ENCODE measurements at places on chromosomes 5 and 9. TPM values are rescaled to one million over a fixed set of nuclear protein-coding genes. Genes with fewer than 3 reads are reported as not detected.

DNA sequence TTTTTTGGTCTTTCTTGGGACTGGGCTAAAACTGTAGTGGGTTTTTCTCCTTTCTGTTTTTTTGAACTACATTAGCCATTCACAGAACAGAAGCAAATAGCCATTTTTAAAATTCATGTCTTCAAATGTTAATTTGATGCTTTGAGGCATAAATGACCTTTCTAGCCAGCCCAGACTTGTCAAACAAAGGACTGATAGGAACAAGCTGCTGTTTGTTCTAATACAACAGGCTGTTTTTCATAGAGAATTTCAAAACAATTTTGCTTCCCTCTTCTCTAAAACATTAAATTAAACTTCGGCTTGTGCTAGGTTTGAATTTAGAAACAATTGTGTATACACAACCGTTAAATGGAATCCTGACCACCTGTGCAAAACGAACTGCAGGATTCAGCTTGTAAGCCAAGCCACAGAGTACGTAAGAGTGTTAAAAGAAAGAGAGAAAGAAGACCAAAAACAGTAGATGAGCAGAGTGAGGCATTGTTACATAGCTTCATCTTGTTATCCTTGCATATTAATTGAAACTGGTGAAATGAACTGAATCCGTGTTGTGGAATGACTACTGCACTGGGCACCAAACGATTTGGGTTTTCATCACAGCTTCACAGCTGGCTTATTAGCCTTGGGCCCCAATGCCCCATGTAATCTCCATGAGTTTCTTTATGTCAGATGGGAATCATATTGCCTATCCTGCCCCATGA, 100.0 kb downstream of the ZSWIM6 start:
- H3K36me3 ChIP-seq, result no peaks in the 10 kb centered on the region
- peak overlapping the region; percentile 25 for H3K27ac ChIP-seq
- no peaks in the 10 kb centered on the region for H3K27me3 ChIP-seq
- peaks cover 10% of the 10 kb centered on the region for H3K4me1 ChIP-seq
- DNase-seq, result no peak
- no peak overlapping the region for H3K4me3 ChIP-seq

DNA sequence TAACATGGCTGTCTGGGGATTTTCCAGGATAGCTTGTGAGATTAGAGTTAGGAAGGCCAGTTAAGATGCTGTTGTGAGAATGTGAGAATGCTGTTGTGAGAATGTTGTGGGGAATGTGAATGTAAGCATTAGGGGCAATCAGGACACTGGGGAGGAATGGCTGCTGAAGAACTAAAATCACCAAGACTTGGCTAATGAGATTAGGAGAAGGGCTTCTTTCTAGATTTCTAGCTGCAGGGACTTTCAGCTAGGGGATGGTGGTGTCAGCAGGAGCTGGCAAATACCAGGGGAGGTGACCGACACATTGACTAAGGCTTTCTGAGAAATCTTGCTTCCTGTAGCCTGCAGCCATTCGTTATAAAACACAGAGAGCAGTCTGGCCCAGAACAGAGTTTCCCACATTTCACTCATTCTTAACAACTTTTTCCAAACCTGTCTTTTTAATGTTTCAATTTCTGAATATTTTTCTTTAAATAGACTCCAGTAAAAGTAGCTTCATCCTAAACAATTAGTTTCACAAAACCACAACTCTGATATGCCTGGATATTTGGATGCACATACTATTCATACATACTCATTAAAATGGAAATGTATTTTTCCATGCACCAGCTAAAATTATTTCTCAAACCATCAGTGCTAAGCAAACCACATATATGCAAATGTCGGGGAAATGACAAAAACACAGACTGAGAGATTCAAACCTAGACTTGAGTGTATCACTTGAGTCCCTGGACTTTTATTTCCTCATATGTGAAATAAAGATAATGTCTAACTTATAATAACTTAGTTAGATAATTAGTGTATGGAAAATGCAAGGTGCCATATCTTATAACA, 89.3 kb upstream of the TNC start:
- H3K4me3 ChIP-seq, result no peak overlapping the region
- no peaks in the 10 kb centered on the region for H3K36me3 ChIP-seq
- H3K27ac ChIP-seq, result peak overlapping the region; percentile 74
- DNase-seq, result peak; percentile 31
- peaks cover 30% of the 10 kb centered on the region for H3K4me1 ChIP-seq

DNA sequence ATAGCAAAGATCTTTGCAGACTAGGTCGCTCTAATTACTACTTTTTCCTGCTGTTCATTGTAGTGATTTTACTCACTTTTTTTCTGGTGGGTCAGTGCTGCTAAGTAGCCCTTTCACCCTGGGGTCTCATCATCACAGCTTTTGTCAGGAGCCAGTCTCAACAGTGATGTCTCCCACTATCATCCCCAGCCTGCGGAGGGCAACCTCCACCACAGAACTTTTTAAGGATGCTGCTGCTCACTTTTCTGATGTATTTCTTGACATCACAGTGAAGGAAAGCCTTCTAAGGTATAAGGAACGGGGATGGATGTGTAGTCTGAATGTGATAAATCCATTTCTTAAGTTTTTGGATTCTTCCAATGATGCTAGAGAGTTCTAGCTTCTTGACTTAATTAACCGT, 242.5 kb upstream of the RIOK2 start:
- H3K4me3 ChIP-seq, result no peak overlapping the region
- no peaks in the 10 kb centered on the region for H3K4me1 ChIP-seq
- H3K36me3 ChIP-seq, result no peaks in the 10 kb centered on the region
- peak; percentile 16 for DNase-seq
- H3K27ac ChIP-seq, result no peak overlapping the region

GRCh38 chr9:3136686-3137346, 292.9 kb upstream of the PUM3 start:
- no peak for DNase-seq
- no peaks in the 10 kb centered on the region for H3K4me1 ChIP-seq
- no peak overlapping the region for H3K27ac ChIP-seq
- H3K36me3 ChIP-seq, result no peaks in the 10 kb centered on the region
- no peak overlapping the region for H3K4me3 ChIP-seq

DNA sequence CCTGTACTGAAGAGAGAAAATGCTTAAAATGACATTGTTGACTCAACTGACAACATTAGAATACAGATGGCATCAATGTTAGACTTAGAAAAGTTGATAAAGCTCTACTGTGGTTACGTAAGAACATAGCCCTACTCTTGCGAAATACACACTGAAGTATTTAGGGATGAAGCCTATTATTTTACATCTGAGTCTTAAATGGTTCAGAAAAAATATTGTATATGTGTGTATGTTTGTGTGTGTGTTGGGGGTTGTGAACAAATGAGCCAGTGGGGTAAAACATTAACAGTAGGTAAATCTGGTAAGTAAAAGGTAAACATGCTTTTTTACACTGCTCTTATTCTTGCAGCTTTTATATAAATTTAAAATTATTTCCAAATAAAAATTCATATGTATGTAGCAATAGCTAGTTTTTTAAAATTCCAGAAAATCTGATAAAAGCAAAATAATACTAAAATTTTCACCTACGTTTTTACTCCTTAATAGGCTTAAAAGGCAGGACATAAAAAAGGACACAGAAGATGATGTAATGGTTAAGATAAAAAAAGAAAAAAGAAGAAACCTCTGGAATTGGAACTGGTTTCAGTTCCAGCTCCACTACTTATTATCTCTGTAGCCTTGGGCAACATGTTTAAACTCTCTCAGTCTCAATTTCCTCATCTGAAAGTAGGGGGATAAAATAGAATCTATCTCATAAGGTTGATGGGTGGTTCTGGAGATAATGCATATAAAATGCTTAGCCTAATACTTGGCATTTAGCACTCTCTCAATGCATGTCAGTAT, 44.3 kb downstream of the GARNL3 start:
- H3K4me3 ChIP-seq, result no peak overlapping the region
- DNase-seq, result peak; percentile 64
- H3K27me3 ChIP-seq, result no peaks in the 10 kb centered on the region
- no peaks in the 10 kb centered on the region for H3K36me3 ChIP-seq

LECT2 gene
- polyA plus RNA-seq, result not detected

DNA sequence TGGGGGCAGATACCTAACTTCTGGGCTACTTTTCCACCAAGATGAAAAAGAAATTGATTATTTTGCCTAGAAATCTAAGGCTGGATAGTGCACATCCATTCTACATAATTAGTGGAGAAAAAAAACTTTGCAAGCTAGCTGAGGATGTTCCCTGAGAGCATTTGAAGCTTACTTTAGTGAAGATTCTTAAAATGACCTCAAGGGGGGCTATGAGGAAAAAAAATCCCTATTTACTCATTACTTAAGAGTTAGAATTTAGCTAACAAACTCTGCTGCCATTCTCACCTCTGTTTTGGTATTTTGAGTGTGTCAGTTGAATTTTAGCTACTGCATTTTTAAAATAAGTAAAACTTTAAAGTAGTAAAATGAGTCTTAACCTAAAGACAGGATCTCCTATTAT, 9.2 kb upstream of the FGF10 start:
- no peak for DNase-seq
- no peaks in the 10 kb centered on the region for H3K27me3 ChIP-seq
- no peak overlapping the region for H3K4me3 ChIP-seq
- H3K4me1 ChIP-seq, result no peaks in the 10 kb centered on the region
- H3K27ac ChIP-seq, result no peak overlapping the region

- no peaks in the 10 kb centered on the region for H3K4me1 ChIP-seq
- peak; percentile 29 for DNase-seq
- no peak overlapping the region for H3K4me3 ChIP-seq
- H3K27ac ChIP-seq, result no peak overlapping the region
Measured at GRCh38 chr9:88230612-88231011, 92.3 kb upstream of the SPATA31C2 start.

VLDLR gene
- 8.3 TPM for polyA plus RNA-seq

DNA sequence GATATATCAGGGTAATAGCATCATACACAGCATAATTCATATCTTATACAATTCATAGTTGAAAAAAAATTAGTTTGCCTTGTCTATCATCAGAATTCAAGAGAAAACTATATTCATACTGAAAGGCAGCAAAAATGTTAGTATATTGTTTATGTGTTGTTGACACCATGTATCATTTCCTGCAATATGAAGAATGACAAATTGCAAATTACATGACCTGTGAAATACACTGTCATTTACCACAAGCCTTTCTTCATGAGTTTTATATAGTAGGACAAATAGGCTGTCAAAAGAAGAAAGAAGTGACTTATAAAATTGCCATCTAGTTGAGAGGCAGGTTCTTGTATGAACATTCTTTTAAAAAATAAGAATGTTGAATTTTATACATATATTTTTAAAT, 1136.3 kb upstream of the CDH9 start:
- H3K36me3 ChIP-seq, result no peaks in the 10 kb centered on the region
- H3K27me3 ChIP-seq, result no peaks in the 10 kb centered on the region
- no peak for DNase-seq
- H3K4me1 ChIP-seq, result no peaks in the 10 kb centered on the region
- H3K27ac ChIP-seq, result no peak overlapping the region

DNA sequence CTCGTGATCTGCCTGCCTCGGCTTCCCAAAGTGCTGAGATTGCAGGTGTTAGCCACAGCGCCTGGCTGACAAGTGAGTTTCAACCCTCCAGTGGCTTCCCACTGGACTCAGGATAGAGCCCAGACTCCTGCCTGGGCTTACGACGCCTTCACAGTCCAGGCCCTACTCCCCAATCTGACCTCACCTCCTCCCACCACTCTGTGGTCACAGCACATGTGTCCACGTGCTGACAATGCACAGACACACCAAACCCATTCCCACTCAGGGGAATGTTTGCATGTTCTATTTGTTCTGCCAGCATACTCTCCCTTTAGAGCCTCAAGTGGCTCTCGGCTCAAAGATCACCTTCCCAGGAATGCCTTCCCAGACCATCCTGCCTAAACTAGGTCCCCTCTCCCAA, 31.1 kb upstream of the TRIM14 start:
- H3K27me3 ChIP-seq, result no peaks in the 10 kb centered on the region
- peaks cover 6% of the 10 kb centered on the region for H3K4me1 ChIP-seq
- no peak for DNase-seq
- no peak overlapping the region for H3K27ac ChIP-seq

GRCh38 chr9:129481424-129481809, 139.5 kb downstream of the C9orf50 start:
- no peak for DNase-seq
- H3K27me3 ChIP-seq, result no peaks in the 10 kb centered on the region
- H3K36me3 ChIP-seq, result no peaks in the 10 kb centered on the region
- H3K27ac ChIP-seq, result peak overlapping the region; percentile 95
- no peak overlapping the region for H3K4me3 ChIP-seq

DNA sequence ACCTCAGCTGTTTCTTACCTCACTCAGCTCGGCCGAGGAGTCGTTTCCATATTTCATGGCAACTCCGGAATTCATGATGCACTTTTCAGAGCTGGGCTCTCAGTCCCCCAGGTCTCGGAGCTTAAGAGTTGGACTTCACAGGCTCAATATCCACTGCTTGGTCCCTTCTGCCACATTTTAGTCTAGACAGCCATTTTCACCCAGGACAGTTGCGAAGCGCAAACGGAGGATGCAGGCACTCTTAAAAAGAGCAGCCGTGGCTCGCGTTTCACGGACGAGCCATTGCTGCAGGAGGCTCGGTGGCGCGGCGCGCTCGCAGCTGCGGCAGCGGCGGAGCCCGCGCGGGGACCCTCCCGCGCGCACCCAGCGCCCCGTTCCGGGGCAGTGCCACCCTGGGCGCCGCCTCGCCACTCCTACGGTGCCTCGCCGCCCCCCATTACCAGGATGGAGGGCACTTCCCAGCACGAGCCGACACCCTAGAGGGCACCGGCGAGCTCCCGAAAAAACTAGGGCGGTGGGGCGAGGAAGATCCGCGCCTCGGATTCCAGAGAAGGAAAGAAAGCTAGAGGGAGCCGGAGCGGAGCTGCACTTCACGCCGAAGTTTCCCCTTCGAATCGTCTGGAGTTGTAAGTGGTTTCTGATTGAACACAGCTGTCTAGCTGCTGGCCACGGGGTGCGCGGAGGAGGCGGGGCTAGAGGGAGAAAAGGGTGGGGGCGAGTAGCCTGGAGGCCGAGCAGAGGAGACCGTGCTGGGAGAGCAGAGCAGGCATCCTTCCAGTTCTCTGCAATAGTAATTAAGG, 140.3 kb downstream of the TSSK1B start:
- H3K27ac ChIP-seq, result peak overlapping the region; percentile 87
- no peaks in the 10 kb centered on the region for H3K36me3 ChIP-seq
- no peaks in the 10 kb centered on the region for H3K27me3 ChIP-seq

- peak overlapping the region; percentile 89 for H3K4me3 ChIP-seq
- no peaks in the 10 kb centered on the region for H3K27me3 ChIP-seq
- peaks cover 4% of the 10 kb centered on the region for H3K4me1 ChIP-seq
- H3K36me3 ChIP-seq, result no peaks in the 10 kb centered on the region
- H3K27ac ChIP-seq, result peak overlapping the region; percentile 68
Measured at GRCh38 chr5:129094924-129095899, 663 bp downstream of the ISOC1 start.

DNA sequence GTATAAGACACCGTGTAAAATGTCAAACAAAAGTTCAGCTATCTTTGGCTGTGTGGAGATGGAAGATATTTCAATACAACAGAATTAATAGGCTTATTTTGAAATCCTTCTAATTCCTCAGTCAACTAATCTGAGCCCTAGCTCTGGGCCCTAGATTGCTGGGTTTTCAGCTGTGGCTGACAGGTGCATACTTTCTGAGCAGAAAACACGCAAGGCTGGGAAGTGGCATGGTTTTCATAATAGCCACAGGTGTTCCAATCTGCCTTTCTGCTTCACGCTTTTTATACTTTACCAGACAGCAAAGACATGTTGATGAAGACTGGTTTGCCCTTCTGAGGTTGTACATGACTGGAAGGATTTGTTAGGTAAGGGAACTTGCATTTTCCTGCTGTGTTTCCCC, 20.7 kb upstream of the XPA start:
- H3K4me3 ChIP-seq, result no peak overlapping the region
- H3K27ac ChIP-seq, result no peak overlapping the region
- H3K36me3 ChIP-seq, result no peaks in the 10 kb centered on the region
- no peak for DNase-seq
- H3K27me3 ChIP-seq, result peaks cover 9% of the 10 kb centered on the region

All from IMR-90 (cell line).